ENCODE measurements at places on chromosomes 1 and 21. TPM values are rescaled to one million over a fixed set of nuclear protein-coding genes. Genes with fewer than 3 reads are reported as not detected.

GRCh38 chr1:14745789-14746188, 147.3 kb downstream of the KAZN start:
- DNase-seq: no peak

DNA sequence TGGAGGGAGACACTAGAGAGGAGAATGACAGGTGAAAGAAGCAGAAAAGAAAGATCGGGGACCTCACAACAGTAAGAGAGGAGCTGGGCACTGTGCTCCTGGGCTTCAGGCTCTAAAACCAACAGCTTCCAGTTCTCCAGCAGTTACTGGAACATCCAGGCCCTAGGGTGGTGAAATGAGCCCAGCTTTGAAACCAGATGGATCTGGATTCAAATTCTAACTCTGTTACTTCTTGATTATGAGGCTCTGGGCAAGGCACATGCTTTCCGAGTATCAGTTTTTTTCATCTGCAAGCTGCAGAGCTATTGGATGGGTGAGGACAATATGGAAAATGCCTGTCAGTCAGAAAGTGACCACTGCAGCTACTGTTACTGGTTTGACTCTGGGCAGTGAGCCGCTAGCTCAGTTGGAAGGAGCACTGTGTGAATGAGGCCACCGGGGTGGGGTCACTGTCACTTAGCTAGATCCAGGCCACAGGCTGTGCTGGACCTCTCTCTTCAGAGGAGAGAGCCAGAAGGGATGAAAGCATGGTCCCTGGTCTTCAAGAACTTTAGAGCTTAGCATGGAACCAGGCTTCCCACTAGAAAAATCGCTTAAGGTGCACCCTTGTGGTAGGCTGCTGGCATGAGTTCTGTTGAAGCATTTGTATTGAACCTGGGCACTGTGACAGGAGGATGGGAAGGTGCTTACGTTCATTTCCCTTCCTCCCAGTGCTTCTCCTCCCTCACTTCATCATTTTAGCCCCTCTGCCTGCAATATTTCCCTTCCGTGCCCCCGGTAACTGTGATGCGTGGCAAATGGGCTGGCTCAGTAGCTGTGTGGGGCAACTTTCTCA, 12.2 kb downstream of the PLEKHO1 start:
- peak; percentile 28 for DNase-seq

Gene RNF207
- total RNA-seq: 27.3 TPM

GRCh38 chr1:110007046-110007830, 22.7 kb downstream of the AHCYL1 start:
- DNase-seq: no peak

GRCh38 chr1:42177541-42177981, 13.0 kb upstream of the GUCA2A start:
- no peak for DNase-seq

DNA sequence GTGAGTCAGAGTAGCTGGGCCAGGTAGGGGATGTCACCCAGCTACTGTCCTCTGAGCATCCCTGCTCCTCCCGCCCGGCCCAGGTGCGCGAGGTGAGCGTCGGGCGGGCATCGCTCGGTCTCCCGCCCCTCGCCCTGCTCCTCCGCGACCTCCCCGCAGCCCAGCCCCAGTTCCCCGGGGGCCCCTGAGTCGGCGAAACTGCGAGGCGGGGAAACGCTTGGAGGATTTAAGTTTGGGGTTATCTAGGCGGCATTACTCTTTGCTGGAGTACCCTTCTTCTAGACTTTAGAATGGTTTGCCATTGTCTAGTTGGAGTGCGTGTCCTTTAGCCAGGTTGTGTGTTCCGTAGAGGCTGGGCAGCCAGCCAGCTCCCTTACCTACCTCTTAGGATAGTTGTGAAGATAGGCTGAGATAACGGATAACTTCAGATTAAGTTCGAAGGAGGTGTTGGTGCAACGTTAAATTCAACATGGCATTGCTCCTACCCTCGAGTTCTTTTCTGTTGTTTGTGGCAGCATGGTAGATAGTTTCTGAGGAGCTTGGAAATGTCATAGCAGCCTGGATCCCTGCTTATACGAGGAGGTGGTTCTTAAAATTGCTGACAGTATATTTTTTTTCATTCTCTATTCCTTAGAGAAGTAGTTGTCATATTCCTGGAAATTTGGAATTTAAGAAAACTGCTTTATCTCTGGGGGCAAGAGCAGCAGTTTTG, 697 bp downstream of the AGO3 start:
- DNase-seq: peak; percentile 24

DNA sequence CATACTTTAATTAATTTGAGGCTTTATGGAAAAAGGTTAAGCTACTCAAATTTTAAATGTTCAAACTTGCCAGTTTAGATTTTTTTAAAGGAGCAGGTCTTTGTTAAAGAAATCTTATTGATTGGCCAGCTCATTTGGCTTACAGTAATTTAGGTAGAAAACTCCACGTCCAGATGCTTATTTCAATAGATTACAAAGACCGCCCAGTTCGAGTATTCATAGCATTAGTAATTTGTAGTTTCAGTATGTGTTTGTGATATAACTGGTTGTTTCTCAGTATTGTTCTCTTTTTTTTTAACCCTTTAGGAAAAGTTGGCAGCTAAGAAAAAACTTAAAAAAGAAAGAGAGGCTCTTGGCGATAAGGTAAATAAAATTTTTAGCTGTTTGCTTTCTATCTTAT, 1.6 kb downstream of the RPF1 start:
- no peak for DNase-seq

GRCh38 chr1:101410048-101410878, 173.4 kb downstream of the S1PR1 start:
- DNase-seq: no peak

- no peak for DNase-seq
Observed at GRCh38 chr1:162376691-162377090, at the start of gene SPATA46. TSS of gene SPATA46 (minus strand) at chr1:162376854. CDS start at chr1:162376790, 64 bp downstream.

DNA sequence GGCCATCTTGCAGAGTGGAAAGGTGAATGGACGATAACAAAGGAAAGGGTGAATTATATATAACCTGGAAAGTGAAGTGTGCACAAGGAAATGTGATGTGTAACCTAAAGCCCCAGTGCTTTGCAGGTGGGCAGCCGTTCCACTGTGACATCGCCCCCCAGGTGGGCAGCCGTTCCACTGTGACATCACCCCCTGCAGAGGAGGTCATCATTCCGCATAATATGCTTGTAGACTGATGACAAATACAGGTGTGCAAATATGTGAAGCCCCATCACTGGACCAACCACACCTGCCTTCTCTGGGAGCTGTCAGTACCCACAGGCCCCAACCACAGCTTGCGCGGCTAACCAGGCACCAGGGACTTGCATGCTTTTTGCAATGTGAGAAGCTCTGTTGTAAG, 4.7 kb upstream of the ZNF496 start:
- DNase-seq: no peak

Measured in SJSA1 (cell line).